ENCODE measurements at places on chromosomes 6 and 20.

GRCh38 chr20:33908336-33908735, 85.4 kb upstream of the RALY start:
- no peak for DNase-seq

DNA sequence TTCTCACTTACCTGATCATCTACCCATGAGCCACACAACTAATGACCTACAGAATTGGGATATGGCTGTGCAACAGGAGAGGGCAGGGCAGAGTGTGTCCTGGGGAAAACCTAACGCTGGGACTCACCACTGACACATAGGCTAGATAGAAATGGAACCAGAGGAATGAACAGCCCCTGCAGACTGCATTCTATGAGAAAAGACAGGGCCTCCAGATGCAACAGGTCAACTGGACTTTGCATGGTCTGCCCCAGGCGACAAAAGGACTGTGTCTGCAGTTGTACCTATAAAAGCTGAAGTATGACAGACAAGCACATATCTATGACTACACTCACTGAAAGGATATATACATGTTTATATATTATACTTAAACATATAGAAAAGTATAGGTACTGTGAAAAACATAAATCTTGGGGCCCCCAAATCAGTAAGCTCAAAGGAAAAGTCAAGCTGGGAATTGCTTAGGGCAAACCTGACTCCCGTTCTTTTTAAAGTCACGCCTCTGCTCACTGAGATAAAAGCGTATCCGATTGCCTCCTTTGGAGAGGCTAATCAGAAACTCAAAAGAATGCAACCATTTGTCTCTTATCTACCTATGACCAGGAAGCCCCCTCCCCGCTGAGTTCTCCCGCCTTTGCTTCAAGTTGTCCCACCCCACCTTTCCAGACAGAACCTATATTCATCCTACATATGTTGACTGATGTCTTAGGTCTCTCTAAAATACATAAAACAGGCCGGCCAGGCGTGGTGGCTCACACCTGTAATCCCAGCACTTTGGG, 68.5 kb downstream of the EPB41L2 start:
- DNase-seq, result no peak

DNA sequence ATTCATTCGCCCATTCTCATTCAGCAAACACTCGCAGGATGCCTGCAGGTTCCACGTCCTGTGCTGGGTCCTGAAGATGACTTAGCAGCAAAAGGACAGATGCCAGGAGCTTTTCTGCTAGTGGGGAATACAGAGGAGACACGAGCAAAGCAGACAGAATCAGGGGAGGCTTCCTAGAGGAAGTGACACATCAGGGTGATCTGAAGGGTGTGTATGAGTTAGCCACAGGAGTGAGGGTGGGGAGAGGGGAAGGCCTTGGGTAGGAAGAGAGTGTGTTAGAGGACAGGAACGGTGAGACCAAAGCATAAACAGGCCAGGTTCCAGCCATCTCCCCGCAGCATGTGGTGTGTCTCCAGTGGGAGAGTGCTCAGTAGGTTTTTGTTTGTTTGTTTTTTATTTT, 73.4 kb upstream of the GTSF1L start:
- DNase-seq, result no peak

GRCh38 chr6:81694207-81694606, 58.3 kb downstream of the TENT5A start:
- no peak for DNase-seq

- DNase-seq, result no peak
Measured at GRCh38 chr6:14316651-14317386, 199.2 kb downstream of the CD83 start.

- no peak for DNase-seq
Measured at GRCh38 chr6:126530775-126531174, 190.9 kb downstream of the CENPW start.

DNA sequence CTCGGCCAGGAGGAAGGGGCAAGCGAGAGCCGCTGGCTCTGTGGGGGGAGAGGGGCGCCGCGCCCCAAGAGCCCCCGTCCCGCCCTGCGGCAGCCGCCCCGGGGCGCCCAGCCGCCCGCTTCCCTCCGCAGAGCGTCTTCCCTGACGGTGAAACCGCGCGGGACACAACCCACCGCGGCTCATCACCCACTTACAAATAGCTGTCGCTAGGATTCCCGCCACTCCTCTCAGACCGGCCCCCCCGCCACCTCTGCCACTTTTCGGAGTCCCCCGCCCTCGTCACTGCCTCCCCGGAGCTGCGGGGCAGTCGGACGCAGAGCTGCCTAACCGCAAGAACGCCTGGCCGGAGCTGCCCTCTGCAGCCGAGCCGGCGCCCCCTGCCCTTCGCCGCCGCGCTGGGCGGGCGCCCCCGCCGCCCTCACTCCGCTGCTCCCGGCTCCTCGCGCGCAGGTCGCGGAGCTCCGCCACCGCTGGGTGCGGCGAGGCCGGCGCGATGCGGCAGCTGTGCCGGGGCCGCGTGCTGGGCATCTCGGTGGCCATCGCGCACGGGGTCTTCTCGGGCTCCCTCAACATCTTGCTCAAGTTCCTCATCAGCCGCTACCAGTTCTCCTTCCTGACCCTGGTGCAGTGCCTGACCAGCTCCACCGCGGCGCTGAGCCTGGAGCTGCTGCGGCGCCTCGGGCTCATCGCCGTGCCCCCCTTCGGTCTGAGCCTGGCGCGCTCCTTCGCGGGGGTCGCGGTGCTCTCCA, at the start of gene SLC35D3:
Gene SLC35D3, plus strand, starts transcription at position 366 of the 749 bp plus-strand sequence. Its CDS starts 128 bp downstream, at position 494.
- peak; percentile 2 for DNase-seq

- DNase-seq, result no peak
Measured at GRCh38 chr6:18473755-18474154, 86.6 kb downstream of the RNF144B start.

- DNase-seq, result no peak
Measured at GRCh38 chr6:32332433-32332832, 39.3 kb downstream of the TSBP1 start.

GRCh38 chr6:35626401-35626800, 62.3 kb downstream of the FKBP5 start:
- DNase-seq, result no peak

DNA sequence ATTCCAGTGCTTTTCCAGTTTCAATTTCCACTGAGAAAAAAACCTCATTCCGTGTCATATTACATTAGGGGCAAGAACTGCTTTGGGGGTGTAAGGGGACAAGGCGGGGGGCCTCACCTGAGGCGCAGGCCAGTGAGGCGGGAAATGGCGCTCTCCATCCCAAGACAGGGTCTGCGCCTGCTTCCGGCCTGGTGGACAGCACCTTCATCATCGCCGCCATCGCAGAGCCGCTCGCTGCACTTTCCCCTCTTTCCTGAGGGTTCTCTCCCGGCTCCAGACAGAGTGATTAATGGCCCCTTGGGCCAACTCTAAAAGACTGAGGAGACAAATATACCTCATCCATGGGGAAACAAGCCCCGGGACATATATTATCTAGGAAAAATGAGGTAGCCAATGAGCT, 270.0 kb upstream of the SOX4 start:
- DNase-seq, result no peak

- DNase-seq, result no peak
Measured at GRCh38 chr6:166903500-166903899, 52.9 kb downstream of the RNASET2 start.

DNA sequence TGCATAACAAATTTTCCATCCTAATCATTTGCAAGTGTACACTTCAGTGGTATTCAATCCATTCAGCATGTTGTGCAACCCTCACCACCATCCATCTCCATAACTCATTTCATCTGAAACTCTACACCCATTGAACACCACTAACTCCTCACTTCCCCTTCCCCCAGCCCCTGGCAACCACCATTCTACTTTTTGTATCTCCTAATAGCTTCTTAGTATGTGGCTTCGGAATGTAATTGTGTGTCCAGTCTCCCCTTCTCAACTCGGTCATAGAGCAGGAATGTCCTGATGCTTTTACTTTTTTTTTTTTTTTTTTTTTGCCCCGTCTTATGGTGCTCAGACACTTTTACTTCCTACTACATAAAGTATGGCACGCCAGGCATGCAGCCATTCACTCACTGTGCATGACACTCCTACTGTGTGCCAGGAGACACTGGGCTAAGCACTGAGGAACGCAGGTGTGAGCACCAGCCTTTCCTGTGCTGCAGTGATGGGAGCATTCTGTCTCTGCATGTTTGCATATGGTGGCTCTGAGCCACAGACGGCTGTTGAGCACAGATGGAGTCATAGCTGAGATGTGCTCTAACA, 15.3 kb downstream of the HCK start:
- DNase-seq, result no peak

DNA sequence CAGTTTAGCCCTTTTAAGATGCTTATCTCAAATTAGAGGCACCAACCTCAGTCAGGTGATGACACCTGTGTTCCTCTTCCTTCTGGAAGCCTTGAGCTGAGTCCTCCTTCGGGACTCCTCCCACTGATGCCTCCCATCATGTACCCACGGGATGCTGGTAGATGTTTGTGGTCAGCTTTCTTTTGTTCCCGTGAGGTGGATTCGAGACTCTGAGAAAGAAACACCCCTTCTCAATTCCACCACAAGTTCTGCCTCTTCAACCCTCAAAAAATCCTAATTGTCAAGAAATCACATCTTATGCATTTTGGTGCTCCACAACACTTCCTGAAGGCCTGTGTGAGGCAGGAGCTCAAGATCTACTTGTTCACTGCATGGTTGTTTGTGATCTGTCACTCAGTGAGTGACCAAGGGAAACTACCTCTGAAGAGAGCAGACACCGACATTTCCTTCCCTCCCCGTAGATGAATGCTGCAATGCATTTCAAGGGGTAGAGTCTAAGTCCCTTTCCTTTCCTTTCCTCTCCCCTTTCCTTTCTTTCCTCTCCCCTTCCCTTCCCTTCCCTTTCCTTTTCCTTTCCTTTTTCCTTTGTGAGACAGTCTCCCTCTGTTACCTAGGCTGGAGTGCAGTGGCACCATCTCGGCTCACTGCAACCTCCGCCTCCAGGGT, 50.5 kb downstream of the PCNA start:
- DNase-seq, result no peak

GRCh38 chr6:113329942-113330635, 527.1 kb upstream of the MARCKS start:
- DNase-seq, result no peak

- no peak for DNase-seq
Measured at GRCh38 chr20:40230486-40230885, 458.6 kb downstream of the MAFB start.

GRCh38 chr6:167209577-167209975, 51.8 kb upstream of the GPR31 start:
- no peak for DNase-seq

- DNase-seq, result no peak
Measured at GRCh38 chr6:105797983-105798453, 288.1 kb upstream of the PRDM1 start.

- DNase-seq, result no peak
Measured at GRCh38 chr6:126267626-126268025, 72.3 kb upstream of the CENPW start.

DNA sequence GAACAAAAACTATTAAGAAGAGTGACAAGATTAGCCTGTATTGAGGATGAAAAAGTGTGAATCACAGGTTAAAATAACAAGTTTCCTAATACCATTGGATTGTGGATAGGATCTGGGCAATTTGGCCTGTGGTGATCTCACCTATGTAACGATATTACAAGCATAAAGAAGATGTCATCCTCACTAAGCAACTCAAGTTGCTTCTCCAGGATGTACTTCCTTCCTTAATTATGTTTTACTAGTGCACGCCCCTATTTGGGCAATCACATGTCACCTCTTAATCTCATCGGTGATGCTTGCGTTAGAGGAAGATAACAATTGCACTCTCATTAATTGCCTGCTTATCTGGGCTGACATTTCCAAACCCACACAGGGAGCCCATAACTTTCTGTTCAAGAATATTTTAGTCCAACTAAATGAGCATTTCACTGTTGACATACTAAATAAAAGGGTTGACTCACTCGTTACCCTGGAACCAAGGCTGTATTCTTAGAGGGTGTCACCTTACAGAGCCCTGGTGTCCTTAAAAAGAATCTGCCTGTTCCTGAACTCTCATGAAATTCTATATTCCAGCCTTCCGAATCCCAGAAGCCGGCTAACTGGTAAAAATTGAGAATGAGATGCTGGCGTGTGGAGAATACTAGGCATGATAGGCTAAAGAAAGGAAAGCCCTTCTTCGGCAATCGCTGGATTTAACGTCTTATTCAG, 88.2 kb upstream of the ATXN1 start:
- DNase-seq, result no peak

GRCh38 chr6:89281779-89282246, 33.3 kb downstream of the GABRR2 start:
- no peak for DNase-seq
